ENCODE measurements at places on chromosomes 6 and 20. TPM values are rescaled to one million over a fixed set of nuclear protein-coding genes. Genes with fewer than 3 reads are reported as not detected.

DNA sequence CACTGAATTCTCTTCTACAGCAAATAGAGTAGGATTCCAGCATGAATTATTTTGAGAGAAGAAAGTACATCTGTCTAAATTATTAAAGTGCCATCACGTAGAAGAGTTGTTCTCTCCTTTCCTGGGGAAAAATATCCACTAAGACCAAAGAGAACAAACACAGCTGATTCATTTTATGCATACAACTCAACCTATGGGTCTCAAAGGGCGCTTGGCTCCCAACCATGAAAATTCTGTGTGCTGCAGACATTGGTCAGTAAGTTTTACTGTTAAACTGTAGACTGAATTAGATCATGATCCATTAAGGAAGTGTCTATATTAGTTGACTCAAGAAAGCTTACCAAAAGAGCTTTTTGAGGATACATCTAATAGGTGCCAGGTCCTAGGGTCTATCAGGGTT lies 83.5 kb downstream of the FRK start:
- DNase-seq, result no peak

DNA sequence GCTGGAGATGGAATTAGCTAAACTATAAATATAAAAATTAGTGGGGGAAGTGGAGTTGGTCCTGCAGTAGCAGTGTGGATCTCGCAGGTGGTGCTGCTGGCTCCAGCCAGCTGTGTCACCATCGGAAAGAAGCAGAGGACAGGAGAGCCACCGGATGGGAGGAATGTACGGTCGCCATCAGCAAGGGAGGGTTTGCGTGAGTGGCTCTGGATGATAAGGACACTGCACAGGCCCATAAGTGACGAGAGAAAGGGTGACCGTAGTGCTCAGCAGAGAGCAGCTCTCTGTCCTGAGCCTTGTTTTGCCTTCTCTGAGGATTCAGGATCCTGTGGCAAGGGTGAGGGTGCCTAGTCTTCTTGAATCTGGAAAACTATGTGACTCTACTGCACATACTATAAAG lies 378.7 kb downstream of the ZFAND3 start:
- no peak for DNase-seq

- DNase-seq, result no peak
Observed at GRCh38 chr6:161276605-161277155, 2.8 kb upstream of the AGPAT4 start.

- no peak for DNase-seq
Observed at GRCh38 chr6:166752097-166752496, 125.0 kb upstream of the RPS6KA2 start.

DNA sequence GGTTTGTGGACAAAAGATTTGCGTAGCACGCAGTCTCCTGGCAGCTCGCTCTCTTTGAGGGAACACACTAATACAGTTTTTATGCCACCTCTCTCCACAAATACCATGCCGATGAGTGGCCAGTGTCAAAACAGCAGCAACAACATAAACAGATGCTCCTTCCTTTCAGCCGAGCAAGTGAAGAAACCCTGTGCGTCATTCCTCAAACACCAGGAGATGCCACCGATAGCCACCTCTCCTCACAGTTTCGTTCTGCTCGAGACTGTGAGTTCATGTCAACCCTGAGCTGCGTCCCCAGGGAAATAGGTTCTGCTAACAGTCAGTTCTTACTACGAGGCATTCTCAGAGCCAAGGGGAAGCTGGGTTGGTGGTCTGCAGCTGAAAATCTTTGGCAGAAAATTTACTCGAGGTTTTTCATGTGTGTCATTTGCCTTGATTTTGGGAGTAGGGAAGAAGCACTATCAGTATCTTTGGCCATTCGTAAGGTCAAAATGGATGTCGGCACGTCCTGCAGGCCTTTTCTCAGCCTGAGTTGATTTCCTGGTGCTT lies 59.9 kb downstream of the EYA2 start:
- DNase-seq, result no peak

DNA sequence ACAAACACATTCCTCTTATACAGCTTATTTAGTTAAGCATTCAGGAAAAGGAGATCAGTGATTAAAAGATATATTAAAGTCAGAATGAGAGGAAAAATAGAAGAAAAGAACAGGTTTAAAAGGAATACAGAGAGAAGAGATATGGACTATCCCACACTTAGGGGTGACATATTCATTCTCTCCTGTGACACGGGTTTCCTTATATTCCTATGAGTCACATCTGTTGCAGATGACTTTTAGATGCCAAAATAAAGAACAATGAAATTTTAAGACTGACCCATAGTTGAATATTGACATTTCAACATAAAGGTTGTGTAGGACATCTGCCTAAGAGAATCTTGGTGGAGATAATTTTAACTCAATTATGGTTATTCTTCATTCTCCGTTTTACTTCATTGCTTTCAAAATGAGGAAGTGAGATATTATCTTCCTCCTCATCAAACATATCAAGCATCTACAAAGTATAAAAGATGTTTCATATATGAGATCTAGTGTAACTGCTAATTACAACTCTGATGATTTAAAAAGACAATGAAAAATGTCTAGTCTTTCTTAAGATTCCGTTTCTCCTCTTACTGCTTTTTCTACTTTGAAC lies 1336.7 kb upstream of the CITED2 start:
- DNase-seq, result no peak

GRCh38 chr6:160034036-160034930 lies 65.4 kb downstream of the IGF2R start:
- no peak for DNase-seq

DNA sequence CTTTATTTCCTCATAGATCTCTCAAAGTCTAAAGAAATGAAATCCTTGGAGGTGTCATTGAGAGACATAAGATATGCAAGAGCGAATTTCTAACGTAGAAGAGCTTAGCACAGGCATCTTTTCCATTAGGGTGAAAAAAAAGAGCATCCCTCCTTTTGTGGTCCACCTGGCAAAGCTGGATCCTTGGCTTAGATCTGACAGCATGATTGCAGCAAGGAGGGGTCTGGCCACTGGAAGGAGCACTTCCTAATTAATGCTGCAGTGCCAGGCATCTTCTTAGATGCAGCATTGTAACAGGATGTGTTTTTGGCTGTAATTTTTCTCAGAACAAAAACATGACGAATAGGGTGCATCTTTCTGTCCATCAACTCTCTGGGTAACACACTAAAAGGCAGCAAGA lies 60.1 kb upstream of the TFAP2D start:
- no peak for DNase-seq

DNA sequence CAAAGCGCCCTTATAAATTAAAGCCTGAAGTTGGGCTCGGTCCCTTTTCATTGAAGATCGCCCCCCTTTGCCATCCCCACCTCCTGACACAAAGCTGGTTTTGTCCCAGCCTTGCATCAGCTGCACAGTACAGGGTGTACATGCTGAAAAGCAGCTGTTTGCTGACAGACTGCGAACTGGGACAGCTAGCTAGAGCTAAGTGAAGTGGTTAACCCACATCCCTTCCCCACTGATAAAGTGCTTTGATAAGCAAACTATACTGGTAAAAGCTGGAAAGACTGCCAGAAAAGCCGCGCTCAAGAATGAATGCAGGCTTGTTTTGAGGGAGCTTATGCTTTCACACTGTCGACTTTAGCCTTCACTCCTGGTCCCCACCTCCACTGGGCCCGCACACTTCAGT lies 207.3 kb downstream of the GMDS start:
- DNase-seq, result no peak

DNA sequence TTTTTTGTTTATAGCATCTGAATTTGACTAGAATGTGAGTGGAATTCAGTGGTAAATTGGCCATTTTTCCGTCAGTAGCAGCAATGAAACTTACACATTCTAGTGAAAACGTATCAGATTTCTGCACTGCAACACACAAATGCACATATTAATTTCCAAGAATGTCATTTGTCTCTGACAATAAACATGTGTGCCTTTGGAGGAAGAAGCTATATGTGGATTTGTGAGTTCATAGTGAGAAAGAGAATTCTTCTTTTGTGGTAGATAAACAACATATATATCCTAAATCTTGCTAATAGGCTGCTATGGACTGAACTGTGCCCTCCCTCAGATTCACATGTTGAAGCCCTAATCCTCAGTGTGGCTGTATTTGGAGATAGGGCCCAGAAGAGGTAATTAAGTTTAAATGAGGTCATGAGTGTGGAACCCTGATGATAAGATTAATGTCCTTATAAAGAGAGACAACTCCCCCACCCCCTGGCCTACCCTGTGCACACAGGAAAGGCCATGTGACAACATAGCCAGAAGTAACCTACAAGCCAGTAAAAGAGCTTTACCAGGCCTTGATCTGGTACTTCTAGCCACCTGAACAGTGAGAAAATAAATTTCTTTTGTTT lies 200.2 kb upstream of the EYA4 start:
- DNase-seq, result no peak

DNA sequence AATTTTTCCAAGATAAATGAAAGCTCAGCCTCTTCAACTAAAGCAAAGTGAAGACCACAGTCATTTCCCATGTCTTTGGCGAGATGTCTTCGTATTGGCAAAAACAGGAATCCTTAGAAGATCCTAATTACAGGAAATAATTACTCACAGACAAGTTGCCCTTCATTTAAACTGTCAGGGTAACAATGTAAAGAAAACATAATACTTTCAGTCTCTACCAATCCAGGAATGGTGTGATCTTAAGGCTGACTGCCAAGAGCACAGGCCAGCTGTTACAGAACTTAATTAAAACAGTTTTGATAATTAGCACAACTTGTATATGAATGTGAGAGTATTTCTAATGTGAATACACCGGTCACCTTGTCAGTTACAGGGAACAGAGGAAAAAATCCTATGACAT lies 292.2 kb downstream of the PACRG start:
- DNase-seq, result no peak

DNA sequence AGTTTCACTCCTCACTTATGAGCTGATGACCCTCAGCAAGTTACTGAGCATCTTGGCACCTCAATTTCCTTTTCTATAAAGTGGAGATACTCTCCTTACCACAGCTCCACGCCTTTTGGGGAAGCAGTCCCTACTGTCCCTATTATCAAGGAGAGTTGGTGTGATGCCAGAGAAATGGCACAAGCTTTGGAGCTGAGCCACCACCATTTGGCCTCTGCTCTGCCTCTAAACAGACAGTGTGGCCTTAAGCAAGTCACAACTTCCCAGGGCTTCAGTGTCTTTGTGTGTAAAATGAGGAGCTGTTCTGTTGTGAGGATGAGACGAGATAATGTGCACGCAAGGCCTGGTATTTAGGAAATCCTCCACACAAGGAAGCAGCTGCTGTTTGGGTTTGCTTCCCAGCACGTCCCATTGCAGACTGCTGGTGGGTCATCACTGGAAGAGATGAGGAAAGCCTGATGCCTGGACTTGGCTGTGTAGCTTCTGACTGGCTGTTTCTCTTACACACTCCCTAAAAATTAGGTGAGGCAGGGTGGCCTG lies 18.5 kb downstream of the NSFL1C start:
- no peak for DNase-seq

DNA sequence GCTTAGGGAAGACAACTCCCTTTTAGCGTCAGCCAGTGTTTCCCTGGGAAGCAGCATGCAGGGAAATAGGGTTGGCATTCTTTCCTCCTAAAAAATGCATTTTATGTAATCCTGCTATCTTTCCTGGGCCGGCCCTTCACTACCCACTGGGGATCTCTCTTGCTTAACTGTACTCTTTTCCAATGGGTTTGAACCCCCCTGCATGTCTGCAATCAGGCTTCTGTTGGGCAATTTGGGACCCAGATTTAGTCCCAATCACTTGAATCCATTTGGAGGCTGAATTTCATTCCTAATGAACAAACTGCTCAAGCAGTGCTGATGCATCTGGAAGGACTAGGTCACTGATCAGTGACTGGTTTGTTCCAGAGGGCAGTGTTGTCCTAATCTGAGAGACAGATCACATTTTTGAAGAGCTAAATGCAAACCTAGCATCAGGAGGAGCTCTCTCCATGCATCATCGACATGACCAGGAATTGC lies 152.0 kb downstream of the TSHZ2 start:
- DNase-seq, result peak; percentile 45

- no peak for DNase-seq
Observed at GRCh38 chr20:40134176-40134575, 554.9 kb downstream of the MAFB start.

DNA sequence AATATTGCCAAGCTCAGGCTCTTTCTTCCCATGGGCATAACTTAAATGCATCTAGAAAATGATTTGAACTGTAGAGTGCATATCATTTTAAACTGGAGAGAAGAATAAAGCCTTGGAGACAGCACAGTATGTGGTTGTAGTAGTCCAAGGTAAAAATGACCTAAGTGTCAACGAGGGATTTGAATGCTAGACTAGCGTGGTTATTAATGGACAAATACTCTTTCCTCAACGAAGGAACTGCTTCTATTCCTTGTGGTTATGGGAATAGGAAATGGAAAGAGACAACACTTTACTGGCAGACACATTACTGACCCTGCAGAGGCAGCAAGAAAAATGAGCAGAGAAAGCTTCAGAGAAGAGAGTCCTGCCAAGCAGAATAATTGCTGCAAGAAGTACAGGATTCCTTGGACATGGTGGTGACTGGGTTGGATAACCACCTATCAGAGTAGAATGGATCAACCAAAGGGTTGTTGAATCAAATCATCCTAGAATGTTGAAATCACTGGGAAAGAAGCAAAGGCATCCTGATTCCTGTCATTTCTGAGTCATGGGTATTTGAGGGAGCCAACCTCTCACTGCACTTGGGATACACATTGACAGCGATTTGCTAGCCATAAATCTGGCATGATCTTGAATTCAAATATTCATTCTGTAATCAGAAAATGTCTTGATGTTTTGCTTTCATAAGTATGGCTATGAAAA lies 258.1 kb upstream of the EPHA7 start:
- no peak for DNase-seq

GRCh38 chr6:166112580-166112979 lies 55.1 kb downstream of the TBXT start:
- DNase-seq, result no peak

DNA sequence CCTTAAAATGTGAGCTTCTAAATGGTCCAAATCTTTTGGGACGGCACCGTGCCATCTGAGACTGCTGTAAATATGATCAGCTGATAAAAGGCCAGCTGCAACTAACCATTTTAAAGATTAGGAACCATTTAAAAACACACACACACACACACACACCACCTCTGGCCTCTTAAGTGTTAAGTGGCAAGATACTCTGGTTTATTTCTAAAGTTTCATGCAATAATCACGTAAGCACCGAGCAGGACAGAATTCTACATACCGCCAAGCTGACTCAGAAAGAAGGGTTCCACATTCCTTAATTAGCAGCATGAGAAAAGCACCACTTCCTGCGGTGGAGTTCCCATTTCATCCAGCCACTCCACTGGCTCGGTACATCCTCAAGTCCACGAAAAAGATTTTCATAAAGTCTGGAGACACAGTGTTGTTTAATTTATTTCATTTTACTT lies 17.8 kb upstream of the ZNF217 start:
- DNase-seq, result peak; percentile 36

DNA sequence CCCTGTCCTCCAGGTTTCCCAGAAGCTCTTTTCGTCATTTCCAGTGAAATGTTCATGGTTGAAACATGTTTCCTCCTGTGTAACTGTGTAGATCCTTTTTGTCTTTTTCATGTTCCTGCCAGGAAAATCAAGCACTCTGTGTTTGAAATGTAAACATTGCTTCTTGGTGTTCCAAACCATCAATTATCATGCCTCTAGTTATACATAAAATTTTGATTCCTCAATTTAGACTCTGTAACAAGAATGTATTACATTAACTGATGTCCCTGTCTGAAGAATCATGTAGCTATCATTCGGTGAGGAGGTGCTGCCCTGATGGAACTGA lies 546.3 kb upstream of the CITED2 start:
- DNase-seq, result no peak

SLC35B2 gene
- total RNA-seq, result 29.9 TPM

PCNA gene
- 23.9 TPM for total RNA-seq

LY6G5B gene
- 8.8 TPM for total RNA-seq

PLTP gene
- 397 TPM for total RNA-seq

KHDC1 gene
- total RNA-seq, result 4.1 TPM

CCHCR1 gene
- 10.4 TPM for total RNA-seq

PDYN gene
- not detected for total RNA-seq

TRDN gene
- 174 TPM for total RNA-seq
